ENCODE measurements at places on chromosomes 6 and 20. TPM values are rescaled to one million over a fixed set of nuclear protein-coding genes. Genes with fewer than 3 reads are reported as not detected.

Gene NHLRC1
- 1.5 TPM for total RNA-seq

Gene KIAA0408
- 1.4 TPM for total RNA-seq

Gene RRAGD
- total RNA-seq: 1.5 TPM

Gene CCND3
- total RNA-seq: 103 TPM

All from pericardium fibroblast (primary cell).